ENCODE measurements at places on chromosomes 4 and X.

GRCh38 chr4:161949946-161950725 lies 213.7 kb downstream of the FSTL5 start:
- no peak for DNase-seq

GRCh38 chr4:32462944-32463343 lies 1742.8 kb downstream of the PCDH7 start:
- no peak for DNase-seq

- no peak for DNase-seq
Measured at GRCh38 chr4:113173126-113173792, 123.8 kb downstream of the ANK2 start.

- no peak for DNase-seq
Measured at GRCh38 chr4:75973766-75974165, 17.0 kb downstream of the SDAD1 start.

DNA sequence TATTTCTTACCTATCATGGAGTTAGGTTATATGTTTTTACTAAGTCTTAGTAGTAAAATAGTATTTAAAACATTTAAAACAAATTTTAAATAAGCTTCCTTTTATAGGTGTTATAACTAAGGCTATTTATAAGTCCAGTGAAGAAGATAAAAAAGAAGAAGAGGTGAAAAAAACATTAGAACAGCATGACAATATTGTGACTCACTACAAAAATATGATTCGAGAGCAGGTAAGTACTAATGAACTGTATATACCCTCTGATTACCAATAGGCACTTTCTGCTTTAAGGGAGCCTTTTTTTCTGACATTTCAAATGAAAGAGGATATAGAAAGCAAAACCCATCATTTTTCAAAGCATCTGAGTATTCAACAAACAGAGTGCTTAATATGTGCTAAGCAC lies 76.6 kb downstream of the USO1 start:
- DNase-seq: no peak

GRCh38 chr4:53541577-53542206 lies 49.6 kb downstream of the LNX1 start:
- no peak for DNase-seq

- DNase-seq: no peak
Measured at GRCh38 chrX:500481-501010, 113.8 kb upstream of the PPP2R3B start.

DNA sequence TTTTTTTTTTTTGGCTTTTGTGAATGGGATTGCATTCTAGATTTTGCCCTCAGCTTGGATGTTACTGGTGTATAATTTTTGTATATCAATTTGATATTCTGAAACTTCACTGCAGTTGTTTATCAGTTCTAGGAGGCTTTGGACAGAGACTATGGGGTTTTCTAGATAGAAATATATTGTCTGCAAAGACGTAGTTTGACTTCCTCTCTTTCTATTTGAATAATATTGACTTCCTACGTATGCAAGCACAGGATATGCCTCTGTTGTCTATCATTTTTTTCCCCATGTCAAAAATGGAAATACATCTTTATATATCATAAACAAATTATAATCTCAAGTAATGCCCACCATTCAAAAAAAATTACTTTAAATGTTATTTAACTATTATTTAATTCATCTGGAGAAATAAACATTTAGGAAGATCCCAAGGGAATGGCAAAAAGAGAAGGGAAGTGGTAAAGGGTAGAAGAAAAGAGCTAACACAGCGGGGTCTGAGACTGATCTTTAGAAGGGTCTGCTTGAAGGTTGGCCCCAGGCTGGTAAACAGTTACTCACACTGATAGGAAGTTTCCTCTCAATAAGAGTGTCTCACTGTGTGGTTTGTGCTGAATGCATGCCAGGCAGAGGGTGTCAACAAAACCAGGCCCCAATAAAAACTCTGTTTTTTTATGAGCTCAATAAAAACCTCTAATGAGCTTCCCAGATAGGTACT lies 35.7 kb downstream of the ZNF518B start:
- DNase-seq: no peak

GRCh38 chr4:123349421-123350190 lies 47.0 kb upstream of the SPRY1 start:
- no peak for DNase-seq

- DNase-seq: no peak
Measured at GRCh38 chr4:151430740-151431457, 21.9 kb downstream of the FHIP1A start.

GRCh38 chrX:102966701-102967100 lies 29.6 kb downstream of the RAB40AL start:
- DNase-seq: no peak

GRCh38 chr4:2068566-2068965 lies 9.4 kb downstream of the NAT8L start:
- DNase-seq: no peak

GRCh38 chrX:150587585-150588503 lies 19.4 kb downstream of the MTM1 start:
- no peak for DNase-seq

GRCh38 chrX:114774691-114775090 lies 190.8 kb downstream of the HTR2C start:
- DNase-seq: no peak

DNA sequence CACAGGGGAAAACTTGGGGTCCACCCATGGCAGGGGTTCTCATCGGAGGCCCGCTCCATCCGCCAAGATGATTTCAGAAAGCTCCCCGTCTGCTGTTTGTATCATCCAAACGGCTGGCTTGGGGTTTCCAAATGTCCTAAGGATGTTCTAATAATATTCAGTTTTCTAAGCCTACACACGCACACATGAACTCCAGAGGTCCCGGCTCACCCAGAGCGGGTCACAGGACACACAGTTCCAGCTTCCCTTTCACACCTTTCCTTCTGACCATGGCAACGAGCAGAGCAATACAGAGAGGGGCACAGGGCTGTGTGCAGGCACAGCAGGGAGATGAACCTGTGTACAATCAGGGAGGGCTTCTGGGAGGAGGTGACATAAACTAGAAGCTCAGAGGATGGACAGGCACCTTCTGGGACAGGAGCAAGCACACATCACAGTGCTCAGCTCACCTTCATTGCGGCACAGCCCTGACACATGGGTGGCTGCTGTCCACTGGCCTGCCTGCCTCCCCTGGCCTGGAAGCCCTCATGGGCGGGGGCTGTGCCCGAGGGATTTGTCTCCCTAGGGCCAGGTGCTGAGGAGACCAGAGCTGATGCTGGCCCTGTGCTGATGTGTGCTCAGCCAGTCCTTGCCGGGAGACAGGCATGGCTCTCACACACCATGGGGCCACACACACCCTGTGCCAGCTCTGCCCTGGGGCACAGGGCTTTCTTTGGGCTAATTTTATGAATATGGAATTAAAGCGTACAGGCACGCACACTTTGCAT lies 44.8 kb downstream of the ABLIM2 start:
- DNase-seq: no peak

GRCh38 chrX:153635788-153636668 lies 11.0 kb upstream of the DUSP9 start:
- no peak for DNase-seq

DNA sequence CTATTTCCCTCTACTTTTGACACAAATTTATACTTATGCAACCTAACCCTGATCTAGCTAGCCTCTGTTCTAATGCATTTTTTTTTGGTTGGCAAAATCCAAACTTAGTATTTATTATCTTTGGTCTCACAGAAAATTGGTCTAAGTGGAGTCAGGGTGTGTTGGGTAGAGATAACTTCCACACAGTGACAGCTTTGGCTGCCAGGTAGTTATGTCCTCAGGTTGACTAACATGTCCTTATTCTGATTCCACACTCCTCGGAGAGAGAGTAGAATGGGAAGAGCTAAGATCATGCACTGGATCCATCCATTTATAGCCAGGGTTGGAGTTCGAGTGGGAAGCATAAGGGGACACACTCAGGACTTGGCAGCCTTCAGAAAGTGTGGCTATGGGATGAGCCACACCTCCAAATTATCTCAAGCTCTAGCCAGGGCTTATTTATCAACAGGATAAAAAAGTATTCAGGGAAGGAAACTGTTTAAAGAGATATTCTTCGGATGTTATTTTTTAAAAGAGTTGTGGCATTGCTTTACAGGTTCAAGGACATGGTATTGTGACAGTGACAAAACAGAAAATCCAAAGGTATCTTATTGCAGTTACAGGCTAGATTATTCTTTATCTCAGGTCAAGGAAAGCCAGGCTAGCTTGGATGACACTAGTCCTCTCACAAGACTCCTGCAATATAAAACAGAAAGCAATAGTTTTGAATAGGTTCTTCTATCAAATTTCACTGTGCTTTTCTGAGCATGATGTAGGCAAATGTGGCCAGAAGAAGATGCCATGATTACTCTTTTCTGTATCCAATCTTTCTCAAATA lies 51.5 kb downstream of the NPY1R start:
- no peak for DNase-seq

DNA sequence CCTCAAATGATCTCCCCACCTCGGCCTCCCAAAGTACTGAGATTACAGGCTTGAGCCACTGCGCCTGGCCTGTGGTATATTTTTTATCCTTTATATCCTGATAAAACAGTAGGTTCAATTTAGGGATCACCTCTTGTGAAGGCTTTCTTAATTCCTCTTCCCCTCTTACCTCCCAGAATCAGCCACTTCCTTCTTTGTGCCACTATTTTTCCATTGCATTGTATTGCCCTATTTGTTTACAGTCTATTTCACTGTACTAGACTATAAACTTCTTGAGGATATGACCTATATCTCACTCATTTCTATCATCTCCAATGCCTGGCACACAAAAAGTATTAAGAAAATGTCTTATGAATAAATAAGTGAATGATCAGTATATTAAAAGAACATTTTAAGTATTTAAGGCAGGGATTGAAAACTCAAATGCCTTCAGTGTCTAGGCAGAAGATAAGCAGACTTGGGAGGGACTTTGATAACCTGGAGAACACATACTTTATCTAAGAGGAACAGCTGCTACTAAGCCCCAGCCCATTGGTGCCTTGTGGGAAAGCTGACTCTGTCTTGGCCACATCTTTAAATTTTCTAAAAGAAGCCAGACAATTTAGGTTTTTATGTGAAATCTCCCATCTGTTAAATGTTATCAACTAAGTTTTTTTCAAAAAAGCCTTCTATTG lies 82.3 kb upstream of the OGT start:
- DNase-seq: no peak

DNA sequence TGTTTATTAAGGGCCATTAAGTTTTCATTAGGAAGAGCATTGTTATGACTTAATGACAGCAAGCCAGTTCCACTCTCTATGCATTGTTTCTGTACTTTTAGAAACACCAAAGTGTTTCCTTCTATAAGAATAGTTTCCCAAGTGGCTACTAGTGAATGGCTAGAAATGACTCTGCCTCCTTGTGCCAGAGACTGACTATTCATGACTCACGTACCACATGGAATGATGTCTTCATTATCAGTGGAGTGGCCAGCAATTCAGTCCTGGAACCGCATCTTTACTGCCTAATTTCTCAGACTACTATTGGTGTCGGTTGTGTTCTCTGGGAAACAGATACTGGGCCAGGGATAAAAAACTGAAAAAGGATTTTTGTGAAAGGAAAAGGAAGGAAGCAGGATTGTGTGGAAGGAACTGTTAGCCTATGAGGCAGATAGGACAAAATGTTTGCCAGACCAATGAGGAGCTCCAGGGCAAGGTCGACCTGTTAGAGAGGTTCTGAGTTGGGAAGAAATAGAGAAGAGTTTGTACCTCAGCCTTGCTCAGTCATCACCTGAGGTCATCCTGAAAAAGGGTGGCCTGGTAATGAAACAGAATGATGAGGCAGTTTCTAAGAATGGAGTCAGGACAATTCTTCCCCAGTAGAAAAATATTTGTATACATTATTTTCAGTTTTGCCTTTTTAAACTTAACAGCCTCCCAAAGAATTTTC lies 218.6 kb downstream of the SPCS3 start:
- no peak for DNase-seq

- DNase-seq: no peak
Measured at GRCh38 chr4:1493540-1494287, 87.5 kb upstream of the NKX1-1 start.

DNA sequence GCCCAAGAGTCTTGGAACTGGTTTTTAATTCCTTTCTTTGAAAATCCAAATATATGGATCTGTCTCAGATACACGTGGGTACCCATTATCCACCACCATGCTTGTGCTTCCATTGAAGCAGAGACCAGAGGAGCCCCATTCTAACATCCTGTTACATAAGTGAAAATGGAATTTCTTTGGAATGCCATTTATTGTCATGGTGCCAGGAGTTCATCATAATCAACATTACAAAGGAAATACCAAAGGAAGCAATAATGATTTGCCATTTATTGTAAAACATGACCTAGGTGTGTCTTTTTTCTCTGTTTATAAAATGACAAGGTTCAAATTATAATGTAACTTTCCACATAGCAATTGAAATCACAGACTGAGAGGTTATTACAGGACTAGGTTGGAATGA lies 61.7 kb downstream of the PALLD start:
- DNase-seq: no peak

GRCh38 chr4:76803522-76803921 lies 94.4 kb downstream of the SOWAHB start:
- DNase-seq: no peak

GRCh38 chr4:15149234-15149838 lies 147.1 kb downstream of the CPEB2 start:
- no peak for DNase-seq

DNA sequence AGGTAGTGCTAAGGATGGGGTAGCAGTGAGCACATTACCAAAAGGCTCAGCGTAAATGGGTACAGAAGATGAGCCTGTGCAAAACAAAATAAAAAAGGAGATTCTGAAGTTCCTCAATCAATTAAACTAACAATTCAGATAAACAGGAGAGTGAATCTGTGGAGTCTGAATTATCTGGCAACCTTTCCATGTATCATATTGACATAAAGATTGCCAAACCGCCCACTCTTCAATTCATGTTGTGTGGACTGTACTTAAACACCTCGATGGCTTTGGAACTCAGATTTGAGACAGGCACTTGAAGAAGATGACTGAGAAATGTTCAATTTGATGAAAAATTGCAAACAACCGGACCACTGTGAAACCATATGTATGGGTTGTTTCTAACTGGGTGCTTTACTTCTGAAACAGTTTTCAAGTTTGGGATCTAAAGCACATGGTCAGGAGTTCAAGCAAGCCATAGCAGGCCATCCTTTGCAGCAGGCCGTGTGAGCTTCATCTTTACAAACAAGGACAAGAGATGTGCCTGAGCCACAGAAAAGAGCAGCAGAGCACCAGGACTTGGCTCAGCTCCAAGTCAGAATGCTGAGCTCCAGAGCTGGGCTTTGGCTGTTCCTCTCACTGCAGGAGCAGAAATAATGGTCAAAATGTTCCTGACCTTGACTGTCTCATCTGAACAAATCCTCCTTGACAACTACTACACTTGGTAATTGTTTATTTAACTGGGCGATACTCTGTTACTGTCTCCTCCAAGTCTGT lies 108.1 kb downstream of the MGST2 start:
- DNase-seq: no peak

GRCh38 chrX:2694914-2695267 lies 3.8 kb downstream of the CD99 start:
- no peak for DNase-seq

- DNase-seq: no peak
Measured at GRCh38 chrX:39984191-39984956, 113.4 kb downstream of the BCOR start.

GRCh38 chr4:65658117-65658516 lies 12.2 kb downstream of the EPHA5 start:
- DNase-seq: no peak

- no peak for DNase-seq
Measured at GRCh38 chr4:76620723-76621468, 185.9 kb downstream of the SHROOM3 start.
